ENCODE measurements at places on chromosomes 16 and 17.

- no peak for DNase-seq
Observed at GRCh38 chr17:72336804-72337070, 215.9 kb downstream of the SOX9 start.

GRCh38 chr16:11946433-11946832 is 4.6 kb upstream of the NPIPB2 start:
- DNase-seq, result no peak

DNA sequence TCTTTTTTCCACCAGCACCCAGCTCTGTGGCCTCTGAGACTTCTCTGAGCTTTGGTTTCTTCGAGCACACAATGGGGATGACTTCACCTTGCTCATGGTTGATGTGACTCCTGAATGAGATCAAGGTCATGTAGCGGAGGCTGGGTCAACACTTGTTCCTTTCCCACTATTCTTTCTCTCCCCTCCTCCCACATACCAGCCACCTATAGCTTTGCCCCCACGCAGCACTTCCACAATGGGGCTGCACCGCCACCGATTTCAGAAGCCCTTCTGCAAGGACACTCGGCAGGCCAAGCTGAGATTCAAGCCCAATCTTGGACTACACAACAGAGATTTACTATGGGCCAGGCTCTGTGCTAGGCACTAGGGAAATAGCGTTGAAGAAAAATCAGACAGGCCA is 14.4 kb downstream of the TRIM25 start:
- DNase-seq, result no peak

GRCh38 chr16:48901712-48902374 is 291.9 kb upstream of the N4BP1 start:
- no peak for DNase-seq

GRCh38 chr17:41065829-41066624 is at the start of gene KRTAP2-4:
KRTAP2-4 (minus strand) TSS chr17:41065879; CDS start chr17:41065845, 34 bp downstream.
- DNase-seq, result no peak

DNA sequence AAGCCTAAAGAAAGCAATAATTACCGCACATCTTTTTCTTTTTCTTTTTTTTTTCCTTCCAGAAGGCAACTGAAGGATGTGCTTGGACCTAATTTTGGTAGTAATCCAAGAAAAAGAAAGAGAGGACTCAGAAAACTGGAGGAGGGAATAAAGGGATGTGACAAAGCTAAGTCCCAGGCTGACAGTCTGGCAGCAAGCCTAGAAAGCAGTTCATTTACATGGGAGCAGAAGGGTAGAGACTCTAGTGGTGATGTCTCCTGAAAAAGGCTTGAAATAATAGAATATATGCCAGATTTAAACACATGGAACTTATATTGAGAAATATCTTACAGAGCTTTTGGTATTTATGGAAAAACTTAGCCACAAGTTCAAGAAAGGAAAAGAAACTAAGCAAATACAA is 101.0 kb upstream of the SHISA6 start:
- no peak for DNase-seq
